ENCODE measurements at places on chromosomes 4 and X. TPM values are rescaled to one million over a fixed set of nuclear protein-coding genes. Genes with fewer than 3 reads are reported as not detected.
A peak's percentile ranks its signal among the peaks of the same experiment; 100 is the strongest.

GRCh38 chr4:180539284-180539683 is 1703.9 kb upstream of the TENM3 start:
- DNase-seq, result no peak

- peak; percentile 60 for DNase-seq
Measured at GRCh38 chr4:25913851-25914669, at the start of gene SMIM20. SMIM20 (plus strand) TSS chr4:25914220; CDS start chr4:25914314, 94 bp downstream.

DNA sequence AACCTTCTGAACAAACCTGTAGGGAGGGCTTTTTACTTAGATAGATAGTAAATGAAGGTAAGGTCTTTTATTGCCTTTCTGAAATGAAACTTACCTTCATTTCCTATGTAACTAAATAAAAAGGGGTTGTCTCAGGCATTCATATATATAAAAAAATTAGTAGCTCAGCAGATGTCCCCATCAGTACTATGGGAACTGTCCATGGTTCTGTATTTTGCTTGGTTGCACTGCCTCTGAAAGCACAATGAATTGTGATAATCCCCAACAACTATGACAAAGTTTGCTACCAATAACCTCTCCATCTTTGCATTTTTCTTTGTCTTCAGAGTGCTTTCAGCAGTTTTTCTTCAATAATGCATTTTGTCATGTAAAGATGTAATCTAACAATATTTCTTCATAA is 222.4 kb downstream of the SLIT2 start:
- DNase-seq, result no peak

- no peak for DNase-seq
Measured at GRCh38 chr4:26899991-26900390, 39.4 kb downstream of the STIM2 start.

The CSAG1 gene
- not detected for total RNA-seq

DNA sequence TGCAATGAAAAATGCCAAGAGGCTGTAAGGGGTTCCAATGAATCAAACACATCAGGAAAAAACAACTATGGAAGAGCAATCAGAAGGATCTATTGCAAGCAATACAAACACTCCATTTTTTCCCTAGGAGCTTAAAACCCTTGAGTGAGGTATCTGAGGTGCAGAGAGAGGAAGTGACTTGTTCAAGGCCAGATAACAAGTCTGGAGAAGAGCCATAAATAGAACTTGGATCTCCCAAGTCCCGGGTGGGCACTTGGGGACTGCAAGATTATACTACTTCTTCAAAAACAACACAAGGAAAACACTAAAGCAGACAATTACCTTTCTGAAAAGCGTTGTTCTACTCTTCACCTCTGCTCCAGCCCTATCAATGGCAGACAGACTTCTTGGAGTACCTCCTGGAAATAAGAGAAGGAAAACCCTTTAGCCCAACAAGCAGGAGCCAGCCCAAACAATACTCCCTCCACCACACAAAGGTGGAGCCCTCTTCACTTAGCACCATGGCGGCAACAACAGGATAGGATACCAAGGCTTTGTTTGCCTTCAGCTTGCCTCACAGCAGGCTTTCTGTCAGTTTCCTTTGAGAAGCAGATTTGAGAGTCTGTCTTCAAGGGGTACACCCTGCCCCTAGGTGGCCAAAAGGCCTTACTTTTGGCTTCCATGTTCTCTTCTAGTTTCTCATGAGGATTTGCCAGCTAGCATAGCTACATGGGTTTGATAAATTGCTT is 26.0 kb downstream of the AIFM1 start:
- DNase-seq, result no peak

GRCh38 chr4:8641256-8641655 is 48.7 kb downstream of the CPZ start:
- DNase-seq, result no peak

The SPIN2A gene
- total RNA-seq, result 0.19 TPM

The MAGIX gene
- 15.0 TPM for total RNA-seq

The TGIF2LX gene
- not detected for total RNA-seq

- DNase-seq, result no peak
Measured at GRCh38 chr4:53196882-53197771, 168.7 kb downstream of the SCFD2 start.

DNA sequence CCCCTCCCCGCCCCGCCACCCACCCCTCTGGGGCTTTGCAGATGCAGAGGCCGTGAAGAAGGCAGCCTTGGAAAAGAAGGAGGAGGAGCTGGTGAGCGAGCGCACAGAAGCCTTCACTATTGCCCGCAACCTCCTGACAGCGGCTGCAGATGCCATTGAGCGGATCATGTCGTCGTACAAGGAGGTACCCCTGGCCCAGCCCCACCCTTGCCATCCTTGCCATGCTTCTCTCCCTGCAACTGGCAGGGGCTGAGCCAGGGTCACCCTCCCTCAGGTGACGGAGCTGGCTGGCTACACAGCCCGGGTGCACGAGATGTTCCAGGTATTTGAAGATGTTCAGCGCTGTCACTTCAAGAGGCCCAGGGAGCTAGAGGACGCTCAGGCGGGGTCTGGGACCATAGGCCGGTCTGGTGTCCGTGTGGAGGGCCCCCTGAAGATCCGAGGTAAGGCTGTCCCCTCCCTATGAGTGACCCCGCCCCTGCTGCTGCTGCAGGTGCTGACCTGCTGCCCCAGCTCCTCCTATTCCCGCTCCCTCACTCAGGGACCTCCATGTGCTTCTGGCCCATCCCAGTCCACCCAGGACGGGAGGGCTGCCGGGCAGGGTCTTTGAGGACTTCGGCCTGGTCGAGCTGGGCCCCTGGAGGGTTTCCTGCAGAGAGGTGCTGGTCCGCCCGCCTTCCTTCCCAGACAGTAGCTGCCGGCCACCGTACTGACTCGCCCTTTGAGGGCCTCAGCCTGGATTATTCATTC is 11.6 kb downstream of the ABCD1 start:
- DNase-seq, result no peak

GRCh38 chr4:46975812-46976553 is 17.4 kb downstream of the GABRA4 start:
- no peak for DNase-seq

GRCh38 chrX:17613979-17614588 is 123.2 kb upstream of the SCML1 start:
- DNase-seq, result no peak

DNA sequence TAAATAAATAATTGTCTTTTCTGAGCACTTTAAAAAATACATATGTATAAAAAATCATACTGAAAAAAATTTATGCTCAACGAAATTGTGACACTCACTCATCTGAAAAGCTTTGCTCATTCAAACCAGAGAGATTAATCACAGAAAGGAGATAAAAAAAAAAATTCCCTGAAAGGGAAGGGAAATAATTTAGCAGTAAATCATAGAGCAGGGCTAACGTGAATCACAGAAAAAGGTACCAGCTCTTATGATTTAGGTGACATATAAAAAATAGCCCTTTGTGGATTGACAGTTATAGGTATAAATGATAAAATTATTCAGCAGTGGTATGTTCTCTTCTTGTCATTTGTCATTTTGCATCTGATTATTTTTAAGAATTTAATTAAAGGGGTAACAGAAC is 552.7 kb upstream of the TENM3 start:
- no peak for DNase-seq

DNA sequence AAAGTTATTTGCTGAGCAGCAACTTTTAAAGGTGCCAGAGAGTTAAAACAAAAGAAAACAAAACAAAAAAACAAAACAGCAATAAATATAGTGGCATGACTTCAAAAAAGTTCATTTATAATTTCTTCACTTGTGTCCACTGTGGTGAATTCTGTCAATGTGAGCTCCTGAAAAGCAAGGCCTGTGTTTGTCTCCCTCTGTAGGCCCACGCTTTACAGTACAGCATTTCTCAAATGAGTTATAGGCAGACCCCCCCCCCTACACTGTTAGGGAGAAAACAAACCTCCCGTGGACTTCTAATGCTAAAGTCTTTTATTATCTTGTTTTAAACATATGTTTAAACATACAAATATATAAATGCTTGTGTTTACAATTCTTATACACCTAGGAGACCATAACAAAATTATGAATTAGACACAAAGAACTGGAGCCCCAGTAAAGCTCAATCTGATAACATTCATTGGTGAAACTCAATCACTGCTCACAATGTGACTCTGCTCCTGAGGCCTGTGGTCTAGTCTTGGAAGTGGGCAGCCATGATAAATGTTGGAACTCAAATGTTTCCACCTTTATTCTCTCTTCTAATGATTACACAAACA is 47.0 kb upstream of the SCOC start:
- DNase-seq, result no peak

DNA sequence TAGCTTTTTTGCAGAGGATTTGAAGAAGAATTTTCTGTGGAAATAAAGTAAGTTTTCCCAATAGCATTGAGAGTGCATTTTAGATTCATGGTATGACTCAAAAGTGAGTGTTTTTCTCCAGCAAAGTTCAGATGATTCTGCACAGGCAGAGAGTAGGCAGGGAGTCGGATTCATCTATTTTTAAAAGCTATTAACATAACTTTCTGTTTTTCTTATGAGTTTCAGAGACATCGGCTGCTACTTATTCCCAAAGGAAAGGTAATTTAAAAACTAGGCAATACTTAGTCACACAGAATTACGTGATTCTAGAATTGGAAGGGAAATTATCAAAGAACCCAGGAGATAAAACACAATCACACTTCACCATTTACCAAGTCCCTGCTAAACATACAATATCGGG is 4.4 kb downstream of the CCDC110 start:
- DNase-seq, result no peak

- no peak for DNase-seq
Measured at GRCh38 chr4:30281986-30282385, 438.2 kb upstream of the PCDH7 start.

The GYPE gene
- not detected for total RNA-seq

DNA sequence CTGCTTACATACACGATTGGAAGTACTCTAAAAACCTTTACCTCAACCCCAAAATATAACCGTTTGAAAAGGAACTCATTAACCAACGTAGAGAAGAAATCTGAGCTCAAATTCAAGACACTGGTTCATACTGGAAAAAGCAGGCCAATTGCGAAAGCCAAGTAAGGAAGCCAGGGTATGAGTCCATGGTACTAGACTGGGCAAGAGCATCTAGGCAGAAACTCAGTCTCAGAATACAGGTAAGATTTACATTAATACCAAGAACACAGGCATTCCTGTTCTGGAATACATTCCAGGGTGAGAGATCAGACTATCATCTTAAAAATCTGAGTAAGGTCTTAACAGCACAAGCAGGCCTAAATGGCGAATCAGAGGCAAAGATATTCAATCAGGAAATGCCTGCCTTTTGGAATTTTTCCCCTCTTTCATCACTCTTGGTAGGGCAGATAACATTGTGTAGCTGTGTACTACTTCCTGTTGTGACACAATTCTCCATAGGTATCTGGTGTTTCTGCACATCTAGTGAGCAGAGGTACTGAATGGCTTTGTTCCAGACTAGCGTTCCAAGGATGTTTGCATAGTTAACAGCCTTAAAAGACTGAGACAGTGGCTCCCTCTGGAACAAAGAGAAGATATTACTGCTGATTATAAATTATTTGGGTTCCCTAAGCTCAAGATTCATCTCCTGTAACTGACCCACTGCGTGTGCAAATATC is 311.3 kb downstream of the PCDH19 start:
- DNase-seq, result no peak

DNA sequence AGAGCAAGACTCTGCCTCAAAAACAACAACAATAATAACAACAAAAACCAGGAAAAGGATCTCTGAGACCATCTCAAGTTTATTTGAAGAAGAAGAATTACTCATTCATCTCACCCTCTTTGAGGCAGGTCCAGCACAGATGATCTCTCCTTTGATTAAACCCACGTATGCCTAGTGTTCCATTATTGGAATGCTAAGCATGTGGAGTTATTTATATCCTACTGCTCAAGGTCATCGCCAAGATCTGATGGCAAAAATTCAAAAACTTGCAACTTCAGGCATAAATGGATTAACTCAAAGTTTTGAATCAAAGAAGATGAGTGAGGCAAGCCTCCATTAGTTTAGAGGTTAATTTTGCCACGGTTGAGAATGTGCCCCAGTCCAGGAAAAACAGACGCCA is 184.2 kb downstream of the DHRSX start:
- no peak for DNase-seq

- no peak for DNase-seq
Measured at GRCh38 chr4:153044036-153044435, 107.9 kb downstream of the FHDC1 start.

DNA sequence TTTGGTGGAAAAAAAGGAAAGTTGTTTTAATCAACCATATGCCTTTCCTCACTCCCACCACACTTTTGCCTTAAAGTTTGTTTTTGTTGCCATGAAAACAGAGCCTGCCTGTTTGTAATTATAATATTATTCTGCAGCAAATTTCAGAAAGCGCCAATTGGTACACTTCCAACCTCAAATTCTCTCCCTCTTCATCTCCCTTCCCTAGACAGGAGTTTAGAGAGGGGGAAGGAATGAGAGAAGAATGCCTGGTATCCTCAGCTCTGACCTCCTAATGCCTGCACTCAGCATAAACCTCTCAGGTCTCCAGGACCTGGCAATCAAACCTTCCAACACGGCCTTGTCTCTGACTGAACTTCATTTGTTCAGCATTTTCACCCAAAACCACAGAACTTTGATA is 138.4 kb upstream of the HCCS start:
- DNase-seq, result no peak

- no peak for DNase-seq
Measured at GRCh38 chr4:38062088-38062775, 102.0 kb downstream of the PTTG2 start.

DNA sequence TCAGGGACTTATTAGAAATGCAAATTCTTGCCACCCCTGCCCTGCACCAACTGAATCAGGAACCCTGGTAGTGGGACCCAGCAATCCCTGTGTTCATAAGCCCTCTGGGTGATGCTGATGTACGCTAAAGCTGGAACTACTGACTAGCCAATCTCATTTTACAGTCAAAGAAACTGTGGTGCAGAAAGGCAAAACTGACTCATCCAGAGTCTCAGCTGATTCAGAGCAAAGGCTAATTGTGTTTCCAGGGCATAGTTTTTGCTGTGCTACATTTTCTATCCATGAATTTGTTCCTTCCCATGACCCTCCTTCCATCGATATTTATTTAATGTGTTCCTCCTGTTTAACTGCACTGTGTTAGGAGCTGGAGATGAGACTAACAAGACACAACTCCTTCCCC is 207.5 kb downstream of the REPS2 start:
- no peak for DNase-seq

DNA sequence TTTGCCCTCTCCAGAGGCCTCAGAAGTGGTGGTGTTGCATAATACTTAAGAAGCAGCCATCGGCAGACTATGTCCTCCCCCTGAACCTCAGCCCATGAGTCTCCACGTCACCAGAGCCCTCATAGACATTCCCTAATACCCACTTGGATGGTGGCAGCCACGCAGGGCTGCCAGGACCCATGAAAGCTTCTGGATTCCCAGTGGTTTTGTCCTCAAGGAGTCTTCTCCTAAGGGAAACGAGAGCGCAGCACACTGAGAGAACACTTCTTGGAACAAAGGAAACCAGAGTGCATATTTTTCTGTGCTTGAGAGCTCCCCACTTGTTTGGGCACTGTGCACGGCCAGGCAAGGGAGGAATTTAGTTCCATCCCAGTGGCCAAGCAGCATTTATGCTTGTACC is 204.1 kb upstream of the DMD start:
- no peak for DNase-seq

The PABPC4L gene
- total RNA-seq, result 1.0 TPM

GRCh38 chr4:61173799-61174198 is 26.3 kb upstream of the ADGRL3 start:
- DNase-seq, result no peak

GRCh38 chr4:20684852-20685763 is 15.2 kb upstream of the PACRGL start:
- DNase-seq, result no peak

GRCh38 chrX:69153060-69153730 is 12.1 kb downstream of the PJA1 start:
- no peak for DNase-seq

GRCh38 chr4:7394681-7395451 is 39.9 kb downstream of the PSAPL1 start:
- DNase-seq, result no peak

The GRSF1 gene
- total RNA-seq, result 33.4 TPM
